Upper lobe of right lung (tissue), 1 donor: ENCODE measurements at places on chromosomes 3 and 15.

GRCh38 chr3:197298341-197298944 is at the start of gene DLG1:
TSS of gene DLG1 (minus strand) at chr3:197298612. CDS start at chr3:197297204, 1,408 bp downstream.
- H3K36me3 ChIP-seq, result peaks cover 14% of the 10 kb centered on the region
- H3K27ac ChIP-seq, result peak within 1 kb of the TSS; percentile 94
- peak within 1 kb of the TSS; percentile 99 for H3K4me3 ChIP-seq
- DNase-seq, result peak; percentile 93
- no peaks in the 10 kb centered on the region for H3K27me3 ChIP-seq
- H3K4me1 ChIP-seq, result peaks cover 18% of the 10 kb centered on the region

GRCh38 chr15:36932070-36932469 is 168.3 kb downstream of the MEIS2 start:
- H3K36me3 ChIP-seq, result no peaks in the 10 kb centered on the region
- no peak overlapping the region for H3K4me3 ChIP-seq
- no peaks in the 10 kb centered on the region for H3K4me1 ChIP-seq
- H3K27me3 ChIP-seq, result no peaks in the 10 kb centered on the region
- DNase-seq, result no peak

- H3K4me1 ChIP-seq, result no peaks in the 10 kb centered on the region
- H3K4me3 ChIP-seq, result no peak overlapping the region
- no peaks in the 10 kb centered on the region for H3K36me3 ChIP-seq
- no peaks in the 10 kb centered on the region for H3K27me3 ChIP-seq
Measured at GRCh38 chr3:155995525-155996370, 124.6 kb upstream of the KCNAB1 start.

DNA sequence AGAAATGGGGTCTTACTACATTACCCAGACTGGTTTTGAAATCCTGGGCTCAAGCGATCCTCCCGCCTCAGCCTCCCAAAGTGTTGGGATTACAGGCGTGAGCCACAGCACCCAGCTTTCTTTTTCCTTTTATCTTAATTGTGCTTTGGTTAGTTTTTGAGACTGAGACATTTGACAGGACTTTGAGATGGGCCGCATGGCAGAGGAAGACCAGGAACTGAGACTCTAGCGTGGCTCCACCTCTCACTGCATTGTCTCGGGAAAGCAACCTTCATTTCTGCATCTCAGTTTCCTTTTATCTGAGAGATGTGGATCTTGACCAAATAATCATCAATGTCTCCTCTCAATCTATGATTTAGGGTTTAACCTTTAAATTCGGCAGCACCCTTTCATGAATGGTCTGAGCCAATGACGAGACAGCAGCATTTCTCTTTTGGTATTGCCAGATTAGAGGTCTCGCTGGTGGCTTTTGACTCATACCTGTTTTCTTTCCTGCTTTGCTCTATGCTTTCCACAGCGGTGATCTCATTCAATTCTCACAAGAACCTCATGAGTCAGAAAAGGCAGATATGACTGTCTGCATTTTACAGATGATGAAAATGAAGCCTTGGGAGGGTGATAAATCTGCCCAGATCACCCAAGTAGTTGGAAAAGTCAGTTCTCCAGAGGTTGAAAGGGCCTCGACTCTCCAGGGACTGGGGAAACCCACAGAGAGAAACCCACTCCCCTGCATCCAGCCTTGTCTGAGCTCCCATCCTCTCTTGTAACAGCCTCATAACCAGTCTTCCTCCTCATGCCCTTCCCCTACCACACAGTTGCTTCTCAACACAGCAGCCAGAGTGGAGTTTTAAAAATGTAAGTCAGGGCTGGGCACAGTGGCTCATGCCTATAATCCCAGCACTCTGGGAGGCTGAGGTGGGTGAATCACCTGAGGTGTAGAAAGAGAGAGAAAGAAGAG is 84.8 kb upstream of the FOXB1 start:
- no peak overlapping the region for H3K27ac ChIP-seq
- no peak for DNase-seq
- H3K4me3 ChIP-seq, result no peak overlapping the region
- no peaks in the 10 kb centered on the region for H3K4me1 ChIP-seq
- peaks cover 13% of the 10 kb centered on the region for H3K27me3 ChIP-seq
- no peaks in the 10 kb centered on the region for H3K36me3 ChIP-seq

DNA sequence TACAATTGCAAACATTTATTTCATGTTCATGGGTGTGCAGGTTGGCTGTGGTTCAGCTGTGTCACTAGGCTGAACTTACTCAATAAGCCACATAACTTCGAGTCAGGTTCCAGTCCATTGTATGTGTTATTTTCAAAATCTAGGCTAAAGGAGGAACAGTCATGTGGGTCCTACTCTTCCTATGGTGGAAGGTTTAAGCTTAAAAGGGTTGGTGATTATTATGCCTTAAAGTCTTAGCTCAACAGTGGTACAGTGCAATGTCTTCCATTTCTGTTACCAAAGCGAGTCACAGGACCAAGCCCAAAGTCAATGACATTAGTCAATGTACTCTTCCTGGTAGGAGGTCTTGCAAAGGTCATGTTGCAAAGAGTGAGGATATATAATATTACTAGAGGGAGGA is 78.2 kb downstream of the ATG7 start:
- no peaks in the 10 kb centered on the region for H3K4me1 ChIP-seq
- H3K27ac ChIP-seq, result no peak overlapping the region
- no peak overlapping the region for H3K4me3 ChIP-seq
- DNase-seq, result no peak
- H3K27me3 ChIP-seq, result no peaks in the 10 kb centered on the region

GRCh38 chr15:89140595-89140994 is 52.3 kb downstream of the ABHD2 start:
- H3K27ac ChIP-seq, result peak overlapping the region; percentile 32
- H3K4me1 ChIP-seq, result peaks cover 63% of the 10 kb centered on the region
- no peak for DNase-seq
- peaks cover 5% of the 10 kb centered on the region for H3K36me3 ChIP-seq
- no peak overlapping the region for H3K4me3 ChIP-seq

DNA sequence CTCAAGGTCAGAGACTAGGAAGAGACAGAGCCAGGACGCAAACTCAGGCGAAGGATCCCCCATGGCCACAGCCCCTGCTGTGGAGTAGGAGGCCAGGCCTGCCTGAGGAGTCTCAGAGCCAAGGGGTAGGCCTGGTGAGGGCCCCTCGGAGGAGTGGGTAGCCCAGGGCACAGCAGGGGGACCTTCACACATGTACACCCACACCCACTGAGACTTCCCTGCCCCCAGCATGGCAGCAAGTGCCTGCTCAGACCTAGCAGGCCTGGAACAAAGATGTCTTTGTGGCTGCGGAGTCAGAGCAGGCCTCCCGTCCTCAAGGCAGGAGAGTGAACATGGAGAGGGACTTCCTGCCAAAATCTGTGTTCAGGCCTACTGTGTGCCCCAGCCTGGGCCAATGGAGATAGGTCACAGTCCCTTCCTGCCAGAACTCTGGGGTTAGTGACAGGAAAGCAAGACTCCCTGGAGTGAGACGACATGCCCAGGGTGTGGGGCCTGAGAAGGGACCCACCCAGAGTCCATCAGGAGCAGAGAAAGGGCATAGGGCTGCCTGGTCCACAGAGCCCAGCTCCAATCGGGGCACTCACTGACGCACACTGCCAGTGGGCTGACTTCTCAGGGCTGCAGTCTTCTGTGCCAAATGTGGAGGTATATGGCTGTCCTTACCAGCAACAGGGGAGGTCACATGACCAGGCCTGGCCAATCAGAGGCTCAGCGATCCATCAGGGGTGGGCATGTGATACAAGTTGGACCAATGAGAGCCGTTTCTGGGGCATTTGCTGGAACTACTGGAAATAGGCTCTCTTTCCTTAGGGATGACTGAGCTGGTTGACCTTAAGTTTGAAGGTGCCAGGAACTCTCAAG is 2.3 kb downstream of the GRIP2 start:
- H3K36me3 ChIP-seq, result no peaks in the 10 kb centered on the region
- no peak overlapping the region for H3K27ac ChIP-seq
- H3K4me3 ChIP-seq, result no peak overlapping the region
- DNase-seq, result no peak
- no peaks in the 10 kb centered on the region for H3K4me1 ChIP-seq
- H3K27me3 ChIP-seq, result peaks cover 6% of the 10 kb centered on the region

- peak overlapping the region; percentile 11 for H3K4me3 ChIP-seq
- no peaks in the 10 kb centered on the region for H3K36me3 ChIP-seq
- peak overlapping the region; percentile 79 for H3K27ac ChIP-seq
Measured at GRCh38 chr15:90660195-90660998, 56.7 kb upstream of the BLM start.

DNA sequence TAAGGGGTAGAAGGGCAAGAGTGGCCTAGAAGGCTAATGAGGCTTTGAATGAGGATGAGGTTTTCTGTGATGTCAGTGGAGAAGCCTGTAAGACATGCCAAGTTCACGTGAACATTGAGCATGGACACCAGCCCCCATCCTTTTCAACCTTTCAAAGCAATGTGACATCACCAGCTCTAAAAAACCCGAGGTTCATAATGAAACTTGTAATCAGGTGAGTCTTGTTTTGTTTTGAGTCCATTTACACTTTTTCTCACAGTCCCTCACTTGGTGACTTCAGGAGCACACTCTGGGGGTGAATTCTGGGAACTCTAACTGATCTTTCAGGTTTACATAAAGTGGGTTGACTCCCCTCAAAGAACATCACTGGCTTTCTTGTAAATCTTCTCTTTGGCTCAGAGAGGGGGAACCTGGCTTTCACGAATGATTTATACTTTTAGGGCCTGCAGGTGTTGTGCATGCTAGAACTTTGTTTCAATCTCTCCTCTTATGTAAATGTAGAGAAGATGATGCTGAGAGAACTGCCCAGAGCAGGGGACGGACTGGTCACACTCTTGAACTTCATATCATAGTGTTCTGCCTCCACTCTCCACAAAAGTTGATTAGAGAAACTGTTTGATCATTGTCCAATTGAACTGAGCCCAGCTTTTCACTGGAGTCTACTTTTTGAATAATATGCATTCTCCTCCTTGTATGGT is 224.7 kb upstream of the SATB1 start:
- H3K27me3 ChIP-seq, result no peaks in the 10 kb centered on the region
- no peak overlapping the region for H3K4me3 ChIP-seq
- H3K36me3 ChIP-seq, result no peaks in the 10 kb centered on the region
- no peak overlapping the region for H3K27ac ChIP-seq

DNA sequence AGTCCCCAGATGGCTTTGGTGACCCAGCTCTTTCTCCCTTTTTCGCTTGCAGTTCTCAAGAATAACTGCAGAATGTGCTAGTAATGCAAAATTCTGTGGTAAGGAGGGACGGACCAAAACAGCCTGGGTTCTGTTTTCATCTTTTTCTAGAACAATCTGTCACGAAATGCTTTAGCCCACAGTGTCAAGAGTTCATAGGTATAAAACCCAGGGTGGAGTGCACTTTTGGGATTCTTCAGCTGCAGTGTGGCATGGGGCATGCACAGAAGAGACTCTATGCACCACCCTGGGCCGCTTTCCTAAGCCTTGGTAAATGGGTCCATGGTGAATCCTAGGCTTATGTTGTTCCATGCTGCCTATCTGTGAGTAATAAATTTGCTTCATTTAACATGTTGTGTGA is 1072.7 kb upstream of the GBE1 start:
- no peak overlapping the region for H3K27ac ChIP-seq
- H3K4me3 ChIP-seq, result no peak overlapping the region
- no peaks in the 10 kb centered on the region for H3K4me1 ChIP-seq
- H3K27me3 ChIP-seq, result no peaks in the 10 kb centered on the region
- DNase-seq, result no peak

GRCh38 chr3:178304758-178305467 is 231.3 kb upstream of the KCNMB2 start:
- no peak for DNase-seq
- no peak overlapping the region for H3K4me3 ChIP-seq
- H3K36me3 ChIP-seq, result no peaks in the 10 kb centered on the region
- no peaks in the 10 kb centered on the region for H3K27me3 ChIP-seq

GRCh38 chr3:12239301-12239700 is 49.6 kb upstream of the PPARG start:
- no peaks in the 10 kb centered on the region for H3K36me3 ChIP-seq
- no peak for DNase-seq
- no peaks in the 10 kb centered on the region for H3K27me3 ChIP-seq
- no peak overlapping the region for H3K27ac ChIP-seq
- H3K4me1 ChIP-seq, result no peaks in the 10 kb centered on the region

DNA sequence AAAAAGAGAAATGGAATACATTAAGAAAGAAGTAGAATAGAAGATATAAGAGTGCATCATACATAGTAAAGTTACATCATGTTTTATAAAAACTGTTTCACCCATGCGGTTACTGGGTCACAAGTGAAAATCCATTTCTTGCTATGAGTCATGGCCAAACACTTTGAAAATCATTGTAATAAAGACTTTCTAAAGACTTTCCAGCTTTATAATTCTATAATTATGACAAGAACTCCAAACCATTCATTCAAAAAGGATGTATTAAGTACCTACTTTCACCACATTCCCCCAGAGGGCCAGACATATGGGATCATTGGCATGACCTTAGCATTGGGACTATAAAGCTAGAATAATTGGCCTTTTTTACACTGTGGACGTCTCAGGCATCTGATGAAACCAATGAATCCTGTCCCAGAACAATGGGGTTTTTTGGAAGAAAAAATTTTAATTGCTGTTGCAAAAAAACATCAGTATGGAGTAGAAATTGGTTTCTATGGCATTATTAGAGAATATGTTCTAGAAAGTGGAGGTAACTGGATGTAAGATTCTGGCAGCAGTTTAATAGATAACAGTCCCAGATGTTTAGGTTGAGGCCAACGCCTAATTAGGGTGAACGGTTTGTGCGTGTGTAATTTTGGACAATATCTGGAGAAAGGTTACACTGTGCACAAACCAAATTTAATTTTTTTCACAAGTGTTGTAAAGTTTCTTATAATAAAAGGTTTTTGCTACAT is 3.3 kb upstream of the SKIC8 start:
- no peak overlapping the region for H3K4me3 ChIP-seq
- peaks cover 10% of the 10 kb centered on the region for H3K4me1 ChIP-seq
- DNase-seq, result no peak
- peaks cover 22% of the 10 kb centered on the region for H3K27me3 ChIP-seq
